DMS79 treated with DMSO at 0.1 percent for 48 hours (cell line): ENCODE measurements at places on chromosomes 12 and 14.

GRCh38 chr12:42915426-42915825, 325.9 kb upstream of the PRICKLE1 start:
- no peak for DNase-seq

DNA sequence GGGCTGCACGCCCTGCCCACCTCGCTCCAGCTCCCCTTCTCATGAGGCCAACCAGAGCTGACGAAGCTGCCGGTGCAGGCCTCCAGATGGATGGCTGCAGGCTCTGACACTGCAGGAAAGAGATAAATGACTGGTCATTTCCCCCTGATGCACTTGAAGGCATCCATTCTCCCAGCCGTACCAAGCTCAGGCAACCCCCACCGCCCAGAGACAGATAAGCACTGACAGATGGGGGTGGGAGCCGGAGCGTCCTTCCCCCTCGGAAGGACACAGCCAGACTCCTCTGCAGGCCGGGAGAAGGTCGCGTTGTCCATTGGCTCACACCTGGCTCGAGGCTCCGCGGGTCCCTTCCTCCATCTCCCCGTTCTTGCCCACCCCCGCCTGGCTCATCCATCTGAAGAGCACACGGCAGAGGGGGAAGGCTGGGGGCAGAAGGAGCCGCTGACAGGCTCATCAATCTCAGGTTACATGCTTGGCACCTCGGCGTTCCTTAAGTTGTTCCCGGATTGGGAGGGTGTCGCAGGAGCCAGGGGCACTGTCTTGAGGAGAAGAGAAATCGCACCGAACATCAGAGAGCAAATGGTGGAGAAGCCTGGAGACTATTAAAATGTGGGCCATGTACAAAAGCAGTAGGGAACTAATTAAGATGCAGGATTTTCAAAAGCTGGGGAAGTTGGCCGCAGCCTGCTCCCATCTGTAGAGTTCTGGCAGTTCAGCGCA, 151.6 kb downstream of the DPF3 start:
- DNase-seq: no peak

DNA sequence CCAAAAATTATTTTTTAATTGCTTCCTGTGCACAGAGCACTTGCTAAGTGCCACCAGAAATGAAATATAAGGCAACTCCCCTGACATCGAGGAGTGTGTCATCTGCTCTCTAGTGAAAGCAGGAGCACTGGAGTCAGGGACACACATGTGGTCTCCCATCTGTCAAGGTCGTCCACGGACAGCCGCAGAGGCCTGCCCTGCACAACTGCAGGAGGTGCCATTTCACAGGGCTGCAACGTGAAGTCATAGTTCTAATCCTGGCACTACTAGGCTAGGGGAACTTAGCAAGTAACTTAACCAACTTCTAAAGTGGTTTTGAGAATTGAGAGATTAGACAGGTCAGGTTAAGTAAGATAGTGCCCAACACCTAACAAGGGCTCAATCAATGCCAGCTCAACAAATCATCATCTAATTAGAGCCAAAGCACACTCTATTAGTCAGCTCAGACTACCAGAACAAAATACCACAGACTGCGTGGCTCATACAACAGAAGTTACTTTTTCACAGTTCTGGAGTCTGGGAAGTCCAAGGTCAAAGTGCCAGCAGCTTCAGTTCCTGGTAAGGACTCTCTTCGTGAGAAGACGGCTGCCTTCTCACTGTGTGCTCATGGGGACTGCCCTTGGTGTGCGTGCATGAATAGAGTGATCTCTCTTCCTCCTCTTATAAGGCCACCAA, 30.7 kb downstream of the FOXN3 start:
- DNase-seq: no peak

- DNase-seq: no peak
These were observed 136.0 kb downstream of the LMNTD1 start for GRCh38 chr12:25417071-25417470.

DNA sequence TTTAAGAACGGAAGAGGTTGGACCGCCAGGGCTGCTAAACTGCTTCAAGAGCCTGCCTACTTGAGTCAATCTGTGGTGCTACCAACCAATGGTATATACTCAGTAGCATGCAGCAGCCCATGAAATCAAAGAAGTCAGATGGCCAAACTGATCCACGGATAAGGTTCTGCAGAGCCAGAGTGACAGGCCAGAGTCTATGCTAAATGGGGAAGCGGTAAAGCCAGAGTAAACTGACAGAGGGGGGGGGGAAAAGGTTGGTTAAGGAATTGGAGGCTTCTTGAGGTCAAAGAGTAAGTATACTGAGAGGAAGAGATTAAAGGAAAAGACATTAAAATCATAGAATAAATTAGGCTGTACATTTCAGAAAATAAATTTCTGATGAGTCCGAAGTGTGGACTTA, 15.4 kb upstream of the SLC6A13 start:
- DNase-seq: no peak

- DNase-seq: no peak
These were observed 1.8 kb downstream of the C1R start for GRCh38 chr12:7090222-7090998.

- DNase-seq: no peak
These were observed 936.0 kb downstream of the DIO2 start for GRCh38 chr14:79275292-79275655.

- no peak for DNase-seq
These were observed 15.4 kb upstream of the GTF2A1 start for GRCh38 chr14:81236138-81236537.

DNA sequence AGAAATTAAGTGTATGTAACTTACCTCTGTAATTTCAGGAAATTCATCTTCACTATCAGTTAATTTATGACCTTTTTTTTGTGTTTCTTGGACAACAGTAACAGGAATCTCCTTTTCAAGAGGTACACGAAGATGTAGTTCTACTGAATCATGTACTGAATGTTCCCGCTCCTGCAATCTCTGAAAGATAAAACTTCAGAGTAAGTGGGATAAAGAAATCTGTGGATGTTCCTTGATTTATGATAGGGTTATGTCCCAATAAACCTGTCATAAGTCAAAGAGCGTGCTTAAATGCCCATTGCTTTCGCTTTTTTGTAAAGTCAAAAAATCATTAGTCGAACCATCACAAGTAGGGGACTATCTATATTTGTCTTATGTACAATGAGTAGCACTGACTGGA, 40.8 kb downstream of the SENP1 start:
- no peak for DNase-seq

- no peak for DNase-seq
These were observed 18.8 kb downstream of the BCL11B start for GRCh38 chr14:99252940-99253868.

DNA sequence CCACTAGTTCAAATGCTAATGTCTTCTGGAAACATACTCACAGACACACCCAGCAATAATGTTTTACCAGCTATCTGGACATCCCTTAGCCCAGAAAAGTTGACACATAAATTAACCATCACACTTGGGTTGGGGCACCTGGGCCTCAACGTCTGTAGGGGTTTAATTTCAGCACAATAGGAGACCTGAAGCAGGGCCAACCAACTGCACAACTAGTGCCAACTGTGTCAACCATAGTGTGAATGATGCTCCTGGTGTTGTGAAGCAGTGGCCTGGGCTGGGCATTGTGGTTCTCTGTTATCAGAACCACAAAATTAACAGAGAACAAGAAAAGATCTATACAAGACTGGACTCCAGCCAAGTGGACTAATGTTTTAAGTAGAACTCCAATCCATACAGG, 106.7 kb upstream of the PPM1H start:
- no peak for DNase-seq

DNA sequence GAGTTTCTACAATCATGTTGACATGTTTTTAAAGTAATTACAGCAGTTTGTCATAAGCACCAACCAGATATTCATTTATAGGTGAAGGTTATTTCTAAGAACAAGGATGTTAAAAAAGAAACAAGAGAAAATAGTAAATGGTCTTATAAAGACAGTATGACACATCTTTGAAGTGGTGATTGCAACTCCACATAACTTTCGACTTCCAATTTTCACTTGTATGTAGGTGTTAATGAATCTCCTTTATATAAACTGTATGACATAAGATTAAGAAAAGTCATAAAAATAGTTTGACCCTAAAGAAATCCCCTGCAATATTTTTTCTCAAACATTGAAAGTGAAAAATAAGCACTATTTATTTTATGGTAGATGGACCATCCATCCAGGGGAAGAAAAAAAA, 144.8 kb upstream of the PTPRQ start:
- DNase-seq: no peak

- no peak for DNase-seq
These were observed 81.2 kb upstream of the ETV6 start for GRCh38 chr12:11568155-11568761.

DNA sequence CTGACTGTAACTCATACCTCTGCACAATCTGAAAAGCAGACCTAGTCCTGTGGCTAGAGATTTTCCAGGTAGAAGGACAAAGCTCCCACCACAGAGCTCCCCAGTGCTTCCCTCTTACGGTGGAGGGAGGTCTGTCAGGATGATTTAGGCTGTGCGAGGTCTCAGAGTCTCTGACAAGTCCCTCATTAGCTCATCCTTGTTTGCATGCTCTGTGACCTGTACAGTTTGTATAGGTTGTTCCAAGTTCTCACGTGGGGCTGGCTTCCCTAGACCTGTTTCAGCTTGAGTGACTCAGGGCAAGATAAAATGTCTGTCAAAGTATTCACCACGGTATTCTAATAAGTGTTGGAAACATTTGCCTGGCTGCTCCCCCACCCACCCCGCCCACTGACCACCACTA, 34.8 kb downstream of the ASCL1 start:
- DNase-seq: no peak

GRCh38 chr12:59689776-59690175, 93.9 kb downstream of the SLC16A7 start:
- no peak for DNase-seq

DNA sequence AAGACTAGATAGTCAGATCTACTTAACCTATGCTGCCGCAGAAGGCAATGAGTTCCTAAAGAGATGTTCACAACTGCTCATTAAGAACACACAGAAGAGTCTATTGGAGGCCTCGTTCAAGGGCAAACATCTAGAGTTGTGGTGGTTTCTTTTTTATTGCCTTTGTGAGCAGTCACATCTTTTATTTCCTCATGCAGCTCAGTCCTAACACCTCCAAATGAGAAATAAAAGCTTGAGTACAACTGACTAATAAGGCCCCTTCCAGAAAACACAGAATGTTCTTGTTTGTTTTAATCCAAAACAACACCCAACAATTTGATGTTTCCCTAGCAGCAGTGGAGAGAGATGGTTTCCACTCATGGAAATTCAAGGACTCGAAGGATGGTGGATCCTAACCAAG, 123.5 kb upstream of the NOS1 start:
- DNase-seq: no peak

DNA sequence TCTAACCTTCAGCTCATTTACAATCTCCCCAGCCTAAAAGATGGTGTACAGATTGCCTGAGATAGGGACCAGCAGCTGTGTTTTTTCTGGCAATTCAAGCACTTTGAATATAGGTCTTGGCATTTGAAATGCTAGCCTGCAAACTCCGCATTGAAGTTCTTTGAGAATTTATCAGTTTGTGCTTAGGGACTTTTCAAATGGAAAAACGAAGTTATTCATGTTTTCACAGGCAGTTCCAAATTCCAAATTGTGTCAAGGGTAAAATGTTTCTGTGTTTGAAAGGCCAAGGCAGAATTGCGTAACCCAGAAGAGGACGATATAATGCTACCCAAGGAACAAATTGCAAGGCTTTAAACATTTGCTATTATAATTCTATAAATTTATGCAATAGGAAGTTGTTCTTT, 168.9 kb upstream of the RASSF8 start:
- no peak for DNase-seq

DNA sequence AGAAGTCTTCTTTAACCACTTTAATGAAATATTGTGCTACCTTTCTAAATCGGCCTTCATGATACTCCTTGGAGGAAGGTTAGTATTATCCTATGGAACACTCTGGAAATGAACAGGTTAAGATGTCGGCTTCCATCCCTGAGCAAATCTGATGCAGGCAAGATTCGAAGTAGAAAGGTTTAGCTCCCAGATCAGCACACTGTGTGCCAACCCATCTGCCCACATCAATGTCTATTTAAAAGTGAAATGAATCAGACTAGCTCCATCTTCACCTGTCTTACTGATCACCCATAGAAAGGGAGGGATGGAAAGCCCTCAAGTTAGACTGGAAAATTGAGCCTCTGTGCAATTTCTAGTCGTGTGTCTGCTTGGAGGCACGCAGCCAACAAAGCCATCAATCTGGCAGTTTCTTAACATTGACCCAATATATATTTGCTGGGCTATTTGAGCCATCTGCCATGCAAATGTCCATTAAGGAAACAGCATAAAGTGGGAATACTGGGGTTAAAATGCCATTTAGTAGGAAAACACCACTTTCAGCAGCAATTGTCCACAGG, 506.1 kb downstream of the RMST start:
- no peak for DNase-seq

- no peak for DNase-seq
These were observed 2.3 kb upstream of the GARIN2 start for GRCh38 chr14:67186789-67187584.

- DNase-seq: no peak
These were observed 183.5 kb downstream of the TTC8 start for GRCh38 chr14:89007906-89008305.

GRCh38 chr14:74444866-74445265, 18.9 kb upstream of the SYNDIG1L start:
- DNase-seq: no peak

DNA sequence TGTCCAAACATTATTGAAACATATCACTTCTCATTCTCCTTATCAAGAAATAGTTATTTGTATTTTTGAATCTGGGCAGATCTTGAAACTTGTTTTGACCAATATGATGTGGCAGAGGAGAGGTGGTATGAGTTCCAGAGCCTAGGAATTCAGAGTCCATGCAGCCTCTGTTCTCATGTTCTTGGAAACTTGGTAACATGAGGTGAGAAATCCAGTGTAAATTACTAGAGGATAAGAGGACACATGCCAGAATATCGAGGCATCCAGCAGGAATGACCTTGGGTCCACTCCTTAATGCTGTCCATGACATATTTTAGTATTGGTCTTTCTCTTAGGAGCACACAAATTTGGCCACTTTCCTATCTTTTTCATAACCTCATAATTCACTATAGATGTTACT, 1374.6 kb downstream of the FSCB start:
- no peak for DNase-seq

DNA sequence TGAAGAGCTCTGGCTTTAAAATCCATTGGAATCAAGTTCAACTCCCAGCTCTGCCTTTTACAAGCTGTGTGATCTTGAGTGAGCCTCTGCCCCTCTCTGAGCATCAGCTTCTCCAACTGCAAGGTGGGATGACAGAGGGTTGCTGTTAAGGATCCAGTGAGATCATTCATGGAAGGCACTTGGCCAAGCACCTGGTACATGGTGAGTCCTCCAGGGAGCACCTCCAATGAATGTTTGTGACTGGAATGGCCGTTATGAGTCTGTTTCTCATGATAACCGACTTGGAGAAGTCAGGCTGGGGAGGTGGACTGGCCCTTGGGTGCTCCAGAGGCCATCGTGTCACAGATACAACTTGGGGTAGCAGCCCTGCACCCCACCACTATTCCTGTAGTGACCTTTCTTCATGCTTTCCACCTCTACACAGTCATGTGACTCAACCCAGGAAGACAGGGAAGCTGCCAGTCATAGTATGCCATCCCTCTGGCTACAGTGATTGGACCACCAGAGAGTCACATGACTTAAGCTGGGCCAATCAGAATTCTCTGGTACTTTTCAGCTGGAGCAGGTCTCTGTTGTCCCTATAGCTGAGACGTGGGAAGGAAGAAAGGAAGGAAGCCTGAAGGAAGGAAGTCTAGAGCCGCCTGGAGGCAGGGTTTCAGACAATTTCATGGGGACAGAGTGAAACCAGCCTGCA, 146.5 kb upstream of the MYL2 start:
- no peak for DNase-seq

GRCh38 chr14:97273540-97273939, 476.4 kb downstream of the VRK1 start:
- no peak for DNase-seq

- DNase-seq: no peak
These were observed 127.4 kb upstream of the ATP2B1 start for GRCh38 chr12:89836026-89836425.

GRCh38 chr12:53193040-53193439, 12.3 kb upstream of the CSAD start:
- no peak for DNase-seq
